ENCODE measurements at places on chromosomes 6 and 20.

DNA sequence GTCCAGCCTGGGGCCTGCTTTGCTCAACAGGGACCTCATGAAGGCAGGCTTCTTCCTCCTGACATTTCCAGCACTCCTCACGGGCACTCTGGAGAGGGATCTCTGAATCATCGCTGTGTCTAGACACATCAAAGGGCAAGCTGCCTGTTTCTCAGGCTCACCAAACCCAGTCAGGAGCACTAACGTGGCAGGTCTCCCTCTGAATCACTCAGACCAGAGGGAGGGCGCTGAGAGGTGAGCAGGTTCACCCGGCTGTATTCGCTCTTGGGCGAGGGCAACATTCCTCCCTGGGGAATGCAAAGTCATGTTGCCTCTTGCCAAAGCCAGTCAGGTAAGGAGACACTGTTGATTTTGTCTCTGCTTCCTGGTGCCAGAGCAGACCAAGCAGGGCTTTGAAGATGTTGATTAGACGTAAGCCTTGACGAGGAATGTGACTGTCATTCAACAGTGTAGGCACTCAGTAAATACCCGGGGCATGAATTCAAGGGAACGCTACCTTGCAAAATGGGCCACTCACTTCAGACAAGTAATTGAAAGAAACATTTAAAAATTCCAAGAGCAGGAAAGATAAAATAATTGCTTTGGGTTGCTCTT is 50.1 kb downstream of the CYP24A1 start:
- DNase-seq, result no peak

- no peak for DNase-seq
Measured at GRCh38 chr20:24744747-24745146, 204.3 kb upstream of the CST7 start.

DNA sequence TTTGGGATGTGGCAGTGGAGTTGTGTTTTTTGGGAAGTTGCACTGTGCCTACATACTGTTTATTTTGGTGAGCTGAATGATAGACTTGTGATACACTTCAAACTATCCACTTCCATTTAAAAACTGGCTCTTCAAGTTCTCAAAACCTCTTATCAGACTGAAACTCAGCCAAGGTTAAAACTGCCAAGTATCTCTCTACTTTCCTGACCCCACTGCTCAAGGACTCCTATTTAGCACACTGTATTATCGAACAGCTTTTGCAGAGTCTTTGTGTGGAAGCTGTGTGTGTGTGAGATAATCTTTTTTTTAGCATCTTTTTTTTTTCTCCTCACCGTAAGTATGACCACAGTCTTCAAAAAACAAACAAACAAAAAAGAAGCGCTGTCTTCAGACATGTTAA is 21.1 kb downstream of the STX11 start:
- DNase-seq, result no peak

DNA sequence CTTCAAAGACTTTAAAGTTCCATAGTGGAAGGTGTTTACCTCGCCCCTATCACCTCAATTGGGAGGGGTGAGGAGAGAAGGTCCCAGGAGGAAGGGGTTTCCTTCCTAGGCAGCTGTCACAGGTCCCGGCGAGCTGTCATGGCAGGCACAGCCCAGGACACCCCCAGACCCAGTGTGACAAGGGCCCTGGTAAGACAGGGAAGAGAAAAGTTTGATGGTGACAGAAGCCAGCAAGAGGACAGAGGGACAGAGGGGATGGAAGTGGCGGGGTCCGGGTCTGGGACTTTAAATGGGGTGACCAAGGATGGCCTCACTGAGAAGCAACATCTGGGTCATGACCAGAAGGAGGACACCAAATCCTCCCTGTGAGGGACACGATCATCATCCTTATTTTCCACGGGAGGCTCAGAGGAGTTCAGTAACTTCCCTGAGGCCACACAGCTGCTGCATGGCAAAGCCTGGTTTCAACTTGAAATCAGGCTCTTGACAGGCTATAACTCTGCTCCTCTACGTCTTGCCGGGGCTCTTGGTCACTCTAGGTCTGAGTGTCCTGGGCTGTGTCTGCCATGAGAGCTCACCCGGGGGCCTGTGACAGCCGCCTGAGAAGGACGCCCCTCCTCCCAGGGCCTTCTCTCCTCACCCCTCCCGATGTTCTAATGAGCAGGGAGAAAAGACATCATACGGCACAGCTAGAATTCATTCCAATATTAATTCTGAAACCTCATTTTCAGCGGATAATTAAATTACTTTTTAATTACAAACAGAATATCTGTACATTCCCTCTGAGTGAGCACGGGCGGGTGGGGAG is 222.2 kb downstream of the PREX1 start:
- DNase-seq, result no peak

GRCh38 chr6:152463164-152463563 is 174.0 kb downstream of the SYNE1 start:
- DNase-seq, result no peak

GRCh38 chr6:168155193-168155592 is 76.2 kb upstream of the FRMD1 start:
- DNase-seq, result no peak

- DNase-seq, result no peak
Measured at GRCh38 chr6:13689511-13690256, 22.0 kb downstream of the RANBP9 start.

DNA sequence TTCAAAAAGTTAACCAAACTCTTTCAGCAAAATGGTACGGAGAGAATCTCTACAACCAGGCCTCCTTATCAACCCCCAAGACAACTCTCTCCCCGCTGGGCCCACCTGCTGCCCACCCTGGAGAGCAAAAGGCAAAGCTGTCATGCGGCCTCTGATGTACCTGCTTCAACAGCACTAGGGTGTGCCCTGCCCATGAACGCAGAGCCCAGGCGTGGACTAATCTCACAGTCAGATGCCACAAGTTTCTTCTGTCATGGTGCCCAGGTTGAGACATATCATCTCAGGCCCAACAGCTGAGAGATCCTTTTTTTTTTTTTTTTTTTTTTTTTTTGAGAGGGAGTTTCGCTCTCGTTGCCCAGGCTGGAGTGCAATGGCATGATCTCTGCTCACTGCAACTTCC is 26.3 kb downstream of the SLC2A4RG start:
- DNase-seq, result no peak

GRCh38 chr20:4490045-4490444 is 231.7 kb upstream of the PRND start:
- no peak for DNase-seq

DNA sequence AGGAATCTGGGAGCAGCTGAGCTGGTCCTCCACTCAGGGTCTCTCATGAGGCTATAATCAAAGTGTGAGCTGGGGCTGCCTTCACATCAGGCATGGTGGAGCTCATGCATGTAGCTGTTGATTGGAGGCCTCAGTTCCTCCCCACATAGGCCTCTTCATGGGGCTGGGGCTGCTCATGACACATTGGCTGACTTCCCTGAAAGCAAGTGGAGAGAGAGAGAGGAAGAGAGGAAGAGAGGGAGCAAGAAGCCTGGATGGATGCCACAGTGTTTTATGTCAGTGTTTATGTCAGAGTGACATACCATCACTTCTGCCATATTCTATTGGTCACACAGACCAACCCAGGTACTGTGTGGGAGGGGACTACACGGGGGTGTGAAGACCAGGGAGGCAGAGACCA is 43.8 kb downstream of the EYA2 start:
- no peak for DNase-seq

DNA sequence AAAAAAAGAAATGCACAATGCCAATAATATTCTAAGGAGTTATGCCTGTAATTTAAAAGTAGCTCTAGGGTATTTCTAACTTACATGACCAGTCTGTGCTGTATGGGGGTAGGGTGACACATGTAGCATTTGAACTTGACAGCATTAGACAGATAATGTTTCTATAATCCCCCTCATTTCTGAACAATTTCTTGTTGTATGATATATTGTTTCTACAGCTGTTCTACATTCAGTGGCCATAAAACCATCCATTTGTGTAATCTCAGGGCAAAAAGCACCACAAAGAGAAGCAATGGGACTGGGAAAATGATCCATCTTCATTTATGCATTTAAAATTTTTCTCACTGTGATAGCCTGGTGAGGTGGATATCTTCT is 767.8 kb downstream of the TFAP2A start:
- DNase-seq, result no peak

DNA sequence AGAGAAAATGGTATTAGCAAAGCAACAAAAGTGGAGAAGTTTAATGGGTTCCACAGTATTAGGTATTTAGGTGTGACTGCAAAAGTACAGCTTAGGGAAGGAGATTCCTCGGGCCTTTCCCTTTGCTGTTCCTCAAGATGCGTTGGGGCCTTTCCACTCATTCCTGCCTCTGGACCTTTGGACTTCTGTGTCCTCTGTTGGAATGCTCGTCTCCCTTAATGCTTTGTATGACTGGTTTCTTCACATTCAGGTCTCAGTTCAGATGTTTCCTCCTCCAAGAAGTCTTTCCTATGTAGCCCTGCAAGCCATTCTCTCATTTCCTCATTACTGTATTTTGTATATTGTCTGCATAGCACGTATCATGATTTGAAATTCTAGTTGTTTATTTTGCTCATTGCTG is 39.6 kb downstream of the CTNNBL1 start:
- DNase-seq, result no peak

DNA sequence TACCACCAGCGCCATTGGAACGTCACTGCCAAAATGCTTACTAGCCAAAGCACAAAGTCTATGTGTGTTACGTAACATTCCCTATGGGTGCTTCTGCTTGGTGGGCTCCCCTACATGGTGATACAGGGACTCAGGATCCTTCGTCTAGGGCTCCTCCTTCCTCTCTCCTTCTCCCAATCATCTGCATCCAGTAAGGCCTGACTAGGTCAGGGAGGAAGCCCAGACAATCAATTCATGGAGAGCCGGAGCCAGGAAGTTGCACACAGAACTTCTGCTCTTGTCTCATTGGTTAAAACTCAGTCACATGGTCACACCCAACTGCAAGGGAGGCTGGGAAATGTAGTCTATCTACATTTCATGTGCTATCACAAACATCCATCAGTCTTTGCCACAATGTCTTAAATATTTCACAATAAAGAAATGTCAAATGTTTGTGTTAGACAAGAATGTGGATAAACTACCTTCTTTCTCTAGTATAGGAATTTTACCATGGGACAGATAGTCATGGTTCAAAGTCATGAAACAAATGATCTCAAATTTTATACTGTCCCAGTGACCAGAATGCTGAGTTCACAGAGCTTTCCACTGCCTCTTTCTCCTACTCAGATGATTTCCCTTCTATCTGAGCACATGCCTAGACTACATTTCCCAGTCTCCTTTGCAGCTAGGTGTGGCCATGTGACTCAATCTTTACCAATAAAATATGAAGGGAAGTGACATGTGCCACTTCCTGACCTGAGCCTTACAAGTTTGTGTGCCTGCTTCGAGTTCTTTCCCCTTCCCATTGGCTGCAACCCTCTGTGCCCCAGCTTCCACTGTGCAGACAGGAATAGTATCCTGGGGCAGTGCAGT is 9.3 kb upstream of the KCNK15 start:
- no peak for DNase-seq

- no peak for DNase-seq
Measured at GRCh38 chr20:59004763-59005522, 2.1 kb downstream of the CTSZ start.

DNA sequence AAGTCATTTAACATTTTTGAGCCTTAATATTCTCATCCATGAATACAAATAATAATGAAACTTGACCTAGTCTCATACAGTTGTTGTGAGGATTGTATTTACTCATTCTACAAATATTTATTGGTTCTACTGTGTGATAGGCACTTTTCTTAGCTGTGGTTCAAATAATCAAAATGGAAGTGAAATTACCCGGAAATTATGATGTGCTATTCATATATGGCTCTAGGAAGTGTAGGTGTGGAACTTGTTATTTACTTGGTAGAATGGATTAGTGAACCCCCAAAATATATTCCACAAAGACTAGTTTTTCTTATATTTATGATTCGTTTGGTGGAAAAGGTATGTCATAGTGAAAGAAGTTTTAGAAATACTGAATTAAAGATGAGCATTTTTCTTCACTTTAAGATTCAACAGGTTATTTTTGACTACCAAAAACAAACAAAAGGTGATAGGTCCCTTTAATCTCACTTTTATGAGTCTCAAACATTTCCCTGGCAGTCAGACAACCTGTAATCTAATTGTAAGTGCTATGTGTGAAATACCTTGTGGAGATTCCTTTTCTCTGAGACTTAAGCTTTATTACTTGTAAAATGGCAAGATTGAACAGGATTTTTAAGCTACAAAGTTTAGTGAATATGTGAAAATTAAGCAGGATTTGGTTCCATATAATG is 77.8 kb downstream of the STXBP5 start:
- DNase-seq, result no peak

DNA sequence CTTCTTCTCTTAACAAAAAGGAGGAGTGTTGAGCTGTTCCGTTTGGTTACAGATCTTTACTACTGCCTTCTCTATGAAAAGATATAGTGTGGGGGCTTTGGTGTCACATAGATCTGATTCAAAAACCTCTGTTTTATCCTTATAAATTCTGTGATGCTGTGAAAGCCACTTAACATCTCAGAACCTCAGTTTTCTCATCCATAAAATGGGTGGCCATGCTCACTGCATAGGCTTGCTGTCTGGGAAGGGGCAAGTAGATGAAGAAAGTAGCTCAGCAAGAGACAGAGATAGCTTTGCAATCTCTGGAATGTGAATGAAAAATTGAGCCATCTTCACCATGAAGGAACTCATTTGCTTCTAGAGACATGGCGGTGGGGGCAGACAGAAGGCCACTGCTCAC is 31.6 kb upstream of the RNF24 start:
- no peak for DNase-seq

DNA sequence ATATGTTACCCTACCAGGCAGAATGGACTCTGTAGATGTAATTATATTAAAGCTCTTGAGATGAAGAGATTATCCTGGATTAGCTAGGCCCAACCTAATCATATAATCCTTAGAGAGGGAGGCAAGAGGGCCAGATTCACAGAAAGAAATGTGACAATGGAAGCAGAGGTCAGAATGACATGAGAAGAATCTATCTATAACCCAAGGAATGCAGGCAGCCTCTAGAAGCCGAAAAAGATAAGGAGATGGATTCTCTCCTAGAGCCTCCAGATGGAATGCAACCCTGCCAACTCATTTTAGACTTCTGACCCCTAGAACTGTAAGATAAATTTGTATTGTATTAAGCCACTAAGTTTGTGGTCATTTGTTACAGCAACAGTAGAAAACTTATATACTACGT is 12.3 kb downstream of the PXT1 start:
- no peak for DNase-seq

DNA sequence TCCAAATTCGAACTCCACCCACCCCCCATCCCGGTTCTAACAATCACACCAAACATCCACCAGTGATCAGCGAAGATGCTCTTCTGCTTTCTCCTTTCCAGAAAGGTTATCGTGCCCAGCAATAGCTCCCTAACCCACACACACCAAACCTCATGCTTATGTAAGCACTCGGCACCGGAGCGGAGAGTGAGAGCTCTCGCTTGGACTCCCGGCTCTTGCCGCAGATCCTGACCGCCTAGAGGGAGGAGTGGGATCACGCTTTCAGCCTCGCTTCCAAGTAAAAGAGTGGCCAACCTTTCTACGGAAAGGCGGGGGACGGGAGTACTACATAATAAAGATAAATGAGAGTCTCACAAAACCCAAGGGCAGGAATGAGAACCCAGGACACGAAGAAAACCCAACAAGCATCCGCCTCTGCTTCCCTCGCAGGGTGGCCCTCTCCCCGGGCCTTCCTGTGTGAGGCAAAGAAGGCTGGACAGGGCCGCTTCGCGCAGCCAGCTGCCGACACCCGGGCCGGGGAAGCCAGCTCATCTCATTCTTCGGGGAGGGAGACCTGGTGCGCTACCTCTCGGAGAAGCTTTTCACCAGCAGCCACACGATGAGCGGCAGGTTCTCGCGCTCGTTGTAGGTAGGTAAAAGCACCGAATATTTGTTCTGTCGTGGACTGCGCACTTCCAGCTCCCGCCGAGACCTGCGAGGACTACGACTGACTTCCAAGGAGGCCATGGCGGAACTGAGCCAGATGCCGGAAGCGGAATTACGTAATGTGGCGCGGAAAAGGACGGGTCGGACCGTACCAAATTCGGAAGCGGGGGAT is at the start of gene DPM1:
Gene DPM1, minus strand, starts transcription at position 735 of the 817 bp plus-strand sequence. Its CDS starts 9 bp downstream, at position 726.
- peak; percentile 69 for DNase-seq

All from NCI-H1436 treated with DMSO at 0.1 percent for 48 hours (cell line).